Suppressor macrophage (primary cell): ENCODE measurements at places on chromosomes 5 and 9.

DNA sequence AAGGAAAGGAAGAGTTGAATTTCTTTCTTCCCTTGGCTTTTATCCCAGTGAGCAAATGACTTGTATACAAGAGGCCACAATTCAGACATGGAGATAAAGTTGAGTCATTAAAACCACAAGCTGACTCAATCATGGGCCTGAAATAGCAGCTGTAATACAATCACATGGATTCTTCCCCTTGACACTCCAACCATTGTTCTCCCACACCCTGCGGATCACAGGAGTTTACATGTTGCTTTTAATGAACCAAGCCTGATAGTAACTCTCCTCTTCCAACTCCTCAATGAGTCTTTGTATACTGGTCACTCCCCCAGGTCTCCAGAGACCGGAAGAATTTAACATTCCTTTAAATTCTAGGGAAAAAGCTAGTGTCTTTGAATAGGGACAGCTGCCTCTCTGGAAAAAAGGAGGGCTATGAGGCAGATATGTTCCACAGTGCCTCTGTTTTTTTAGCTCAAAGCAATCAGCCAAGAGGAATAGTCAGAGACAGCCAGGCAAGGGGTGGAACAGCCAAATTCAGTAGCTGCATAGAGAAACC lies 32.4 kb downstream of the PCDHGC5 start:
- DNase-seq = peak; percentile 92

- DNase-seq = no peak
Measured at GRCh38 chr9:112080831-112081542, 94.1 kb downstream of the SUSD1 start.

- DNase-seq = no peak
Measured at GRCh38 chr9:119955276-119955675, 586.0 kb upstream of the BRINP1 start.

- no peak for DNase-seq
Measured at GRCh38 chr9:25254051-25254450, 424.2 kb downstream of the TUSC1 start.
